ENCODE measurements at places on chromosomes 3 and 15.

- DNase-seq = no peak
These were observed 187.2 kb upstream of the SLITRK3 start for GRCh38 chr3:165383381-165383780.

DNA sequence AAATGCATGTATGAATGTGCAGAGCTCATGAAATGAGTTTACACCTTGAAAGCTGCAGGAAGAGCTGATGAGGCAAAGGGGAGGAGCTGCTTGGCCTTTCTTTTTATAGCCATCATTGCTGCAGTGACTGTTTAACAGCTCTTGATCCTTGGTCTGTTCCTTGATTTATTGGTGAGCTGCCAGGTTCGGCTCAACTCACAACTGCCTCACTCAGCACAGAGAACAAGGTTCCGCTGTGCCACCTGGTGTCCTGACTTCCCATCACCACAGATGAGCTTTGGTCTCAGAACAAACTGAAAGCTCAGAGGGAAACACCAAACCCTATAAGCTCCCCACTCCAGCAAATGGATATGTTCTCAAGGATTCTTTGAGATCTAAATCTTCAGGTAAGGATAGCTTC lies 626.1 kb downstream of the MAGI1 start:
- no peak for DNase-seq

DNA sequence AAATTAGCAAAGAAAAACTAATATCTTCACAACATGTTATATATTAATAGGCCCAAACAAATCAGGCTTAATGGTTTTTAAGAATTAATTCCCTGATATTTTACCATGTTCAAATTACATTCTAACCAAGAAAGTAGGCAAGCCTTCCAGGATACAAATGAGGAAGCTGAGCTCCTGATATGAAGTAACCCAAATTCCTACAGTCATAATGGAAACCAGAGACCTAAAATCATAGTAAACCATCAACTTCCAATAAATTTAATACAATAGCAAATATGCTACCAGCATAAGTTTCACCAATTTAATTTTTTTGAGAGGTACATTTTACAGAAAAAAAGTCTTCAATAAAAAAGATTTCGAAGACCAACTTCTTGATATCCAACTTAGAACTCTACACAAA lies 3.8 kb downstream of the DCBLD2 start:
- DNase-seq = no peak

DNA sequence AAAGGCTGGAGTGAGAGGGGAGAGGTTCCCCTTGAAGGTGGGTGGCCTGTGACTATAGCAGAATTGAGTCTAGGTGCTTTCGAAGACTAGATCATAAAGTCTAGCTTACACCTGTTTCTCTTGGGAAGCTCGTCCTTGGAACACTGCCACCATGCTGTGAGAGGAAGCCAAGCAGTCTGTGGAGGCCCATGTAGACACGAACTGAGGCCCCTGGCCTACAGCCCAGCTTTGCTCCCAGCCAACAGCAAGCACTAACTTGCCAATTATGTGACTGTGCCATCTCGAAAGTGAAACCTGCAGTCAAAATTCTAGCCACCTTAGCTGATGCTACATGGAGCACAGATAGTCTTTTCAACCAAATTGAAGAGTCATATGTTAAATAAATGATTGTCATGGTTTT lies 190.5 kb upstream of the NECTIN3 start:
- no peak for DNase-seq

GRCh38 chr15:50137893-50138292 lies 18.9 kb upstream of the ATP8B4 start:
- no peak for DNase-seq
